Fibroblast of skin of abdomen (primary cell): ENCODE measurements at places on chromosomes 1 and 21.

GRCh38 chr1:56355918-56356317, 223.4 kb downstream of the PLPP3 start:
- no peak for DNase-seq

DNA sequence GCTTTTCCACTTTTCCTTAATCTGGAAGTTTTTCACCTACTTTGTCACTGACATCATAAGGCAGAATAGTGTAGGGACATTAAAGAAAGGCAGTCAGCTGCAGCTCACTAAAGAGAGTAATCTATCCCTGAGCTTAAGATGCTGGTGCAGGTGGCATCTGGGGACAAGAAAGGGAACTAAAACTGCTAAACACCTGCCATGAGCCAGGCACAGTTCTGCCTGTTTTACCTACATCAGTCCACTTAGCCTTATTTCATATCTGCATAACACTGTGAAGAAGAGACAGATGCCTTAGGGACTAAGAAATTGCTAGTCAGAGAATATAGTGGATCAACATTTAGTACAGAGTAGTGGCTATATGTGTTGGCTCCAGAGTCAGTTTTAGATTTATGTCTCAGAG, 88.1 kb downstream of the GPATCH2 start:
- DNase-seq: no peak

- DNase-seq: peak; percentile 16
These were observed 1144.6 kb upstream of the ADGRL2 start for GRCh38 chr1:80656014-80656636.

GRCh38 chr1:210951279-210951678, 182.7 kb downstream of the KCNH1 start:
- no peak for DNase-seq

DNA sequence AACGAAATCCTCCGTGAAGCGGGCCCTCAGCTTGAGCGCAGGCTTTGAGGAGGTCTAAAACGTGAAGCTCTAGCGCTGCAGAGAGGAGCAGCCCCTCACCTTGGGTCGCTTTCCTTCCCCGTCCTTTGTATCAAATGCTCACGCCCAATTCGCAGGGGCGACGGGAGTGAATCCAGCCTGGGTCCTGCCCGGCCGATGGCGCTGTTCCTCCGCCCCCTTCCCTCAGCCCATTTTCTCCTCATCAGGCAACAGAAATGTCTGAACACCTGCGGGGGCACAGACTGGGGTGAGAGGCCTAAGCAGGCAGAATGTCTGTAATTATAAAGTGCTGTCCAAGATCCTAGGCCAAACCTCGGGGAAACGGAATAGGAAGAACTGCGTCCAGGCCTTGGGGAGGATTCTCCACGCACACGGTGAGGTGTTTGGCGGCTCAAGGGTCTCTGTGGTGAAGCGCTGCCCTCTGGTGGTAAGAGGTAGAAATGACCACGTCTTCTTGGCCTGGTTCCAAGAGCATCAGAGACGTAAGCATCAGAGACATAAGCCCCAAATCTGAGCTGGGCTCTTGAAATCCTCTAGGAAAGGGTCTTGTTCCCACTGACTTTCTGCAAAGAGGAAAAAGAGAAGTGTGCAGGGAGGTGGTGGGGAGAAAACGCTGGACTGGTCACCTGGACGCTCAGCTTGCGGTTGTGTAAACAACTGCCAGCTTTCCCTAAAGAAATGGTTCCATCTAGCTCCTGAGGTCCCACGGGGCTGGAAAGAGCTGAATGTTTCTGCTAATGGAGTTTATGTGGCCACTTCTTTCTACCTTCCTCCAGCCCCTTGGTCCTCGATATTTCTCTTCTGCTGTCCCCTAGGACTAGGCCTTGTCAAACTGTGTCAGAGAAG, 92.1 kb upstream of the CD53 start:
- peak; percentile 64 for DNase-seq

DNA sequence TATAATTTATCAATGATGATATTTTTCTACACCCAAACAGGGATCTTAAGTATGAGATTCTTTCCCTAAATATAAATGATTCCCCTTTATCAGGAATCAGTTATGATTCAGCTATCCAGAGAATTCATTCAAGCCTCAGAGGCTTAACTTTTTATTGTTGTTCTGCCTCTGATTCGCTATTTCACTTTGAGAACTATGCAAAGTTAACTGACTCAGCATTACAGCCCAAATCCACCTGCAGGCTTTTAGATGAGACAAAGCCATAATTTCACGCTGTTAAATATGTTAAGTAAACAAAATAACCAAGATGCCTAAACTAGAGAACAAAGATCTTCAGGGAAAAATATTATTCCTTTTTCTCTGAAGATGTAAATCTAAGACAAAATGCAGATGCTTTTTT, 8.5 kb downstream of the SCYL3 start:
- peak; percentile 20 for DNase-seq

DNA sequence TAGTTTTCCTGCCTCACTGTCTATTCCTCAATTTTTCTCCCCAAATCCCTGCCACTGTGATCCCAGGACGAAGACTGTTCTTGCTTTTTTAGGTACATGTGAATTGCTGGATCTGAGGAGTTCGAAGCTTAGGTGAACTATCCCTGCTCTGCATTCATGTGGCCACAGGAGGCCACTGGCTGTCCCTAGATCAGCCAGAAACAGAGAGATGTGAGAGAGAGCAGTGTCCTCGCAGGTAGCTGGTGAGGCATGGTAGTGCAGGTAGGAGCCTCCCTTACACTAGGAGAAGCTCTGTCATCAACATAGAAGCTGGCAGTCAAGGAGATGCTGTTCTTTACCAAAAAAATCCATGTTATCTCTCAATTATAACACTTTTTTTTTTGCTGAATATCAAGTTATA, 71.5 kb downstream of the USP24 start:
- DNase-seq: no peak

GRCh38 chr1:244970236-244970743, 105.9 kb upstream of the HNRNPU start:
- DNase-seq: peak; percentile 83

- DNase-seq: no peak
These were observed 16.7 kb upstream of the ERICH3 start for GRCh38 chr1:74690364-74690696.

DNA sequence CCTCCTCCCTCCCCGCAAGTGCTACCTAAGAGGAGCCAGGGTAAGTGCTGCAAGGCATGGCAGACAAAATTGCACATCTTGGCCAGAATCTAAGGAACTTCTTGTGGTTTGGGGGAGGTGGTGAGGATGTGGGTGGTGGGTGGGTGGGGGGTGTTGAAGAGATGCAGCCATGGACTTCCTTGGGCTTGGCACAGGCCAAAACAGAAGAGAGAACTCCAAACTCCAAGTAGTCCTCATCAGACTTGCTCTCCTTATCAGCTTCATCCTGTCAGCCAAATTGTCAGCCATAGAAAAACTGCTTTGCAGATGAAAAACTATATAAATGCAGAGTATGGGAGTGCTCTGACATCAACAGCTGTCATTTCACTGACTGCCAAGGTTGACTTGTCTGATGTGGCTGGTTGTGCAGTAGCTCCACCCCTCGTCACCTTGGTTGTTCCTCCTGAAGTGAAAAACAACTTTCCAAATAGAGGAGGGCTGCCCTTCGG, 7.1 kb downstream of the AMIGO1 start:
- no peak for DNase-seq

DNA sequence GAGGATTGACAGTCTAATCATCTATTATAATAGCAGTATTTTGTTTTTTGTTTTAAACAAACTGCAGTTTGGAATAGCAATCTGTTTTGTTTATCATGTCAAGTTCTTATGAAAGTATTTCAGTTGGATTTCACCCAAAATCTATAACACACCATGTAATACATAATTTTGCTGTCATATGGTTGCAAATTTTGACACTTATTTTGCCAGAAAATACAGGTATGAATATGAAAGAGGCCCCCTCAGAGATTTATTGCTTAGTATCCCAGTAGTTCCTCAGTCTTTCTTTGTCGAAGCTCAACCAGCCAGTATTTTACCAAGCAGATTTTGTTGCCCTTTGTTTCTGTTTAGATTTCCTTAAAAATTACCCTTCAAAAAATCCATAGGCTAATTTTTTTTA, 317.5 kb upstream of the CXADR start:
- DNase-seq: no peak

- no peak for DNase-seq
These were observed at the start of gene COL9A2 for GRCh38 chr1:40316595-40317393. COL9A2 (minus strand) TSS chr1:40317286; CDS start chr1:40317197, 89 bp downstream.

GRCh38 chr1:194223596-194223995, 1037.2 kb upstream of the B3GALT2 start:
- DNase-seq: no peak

DNA sequence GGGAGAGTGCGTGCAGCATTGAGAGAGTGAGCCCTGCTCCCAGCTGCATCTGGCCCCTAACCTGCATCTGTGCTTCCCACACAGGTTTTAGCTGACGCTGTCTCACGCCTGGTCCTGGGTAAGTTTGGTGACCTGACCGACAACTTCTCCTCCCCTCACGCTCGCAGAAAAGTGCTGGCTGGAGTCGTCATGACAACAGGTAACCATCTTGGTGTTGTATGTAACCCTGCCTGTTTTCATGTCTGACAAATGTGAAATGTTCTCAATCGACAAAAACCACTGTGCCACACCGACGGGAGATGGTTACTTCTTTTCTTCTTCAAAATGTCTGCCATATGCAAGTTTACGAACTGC, 105.8 kb downstream of the ADARB1 start:
- no peak for DNase-seq
